Stimulated activated CD8-positive, alpha-beta memory T cell treated with anti-CD3 and anti-CD28 coated beads, Interleukin-7, amount 100 ng/mL, for 1 hour (primary cell): ENCODE measurements at places on chromosomes 4 and X.

DNA sequence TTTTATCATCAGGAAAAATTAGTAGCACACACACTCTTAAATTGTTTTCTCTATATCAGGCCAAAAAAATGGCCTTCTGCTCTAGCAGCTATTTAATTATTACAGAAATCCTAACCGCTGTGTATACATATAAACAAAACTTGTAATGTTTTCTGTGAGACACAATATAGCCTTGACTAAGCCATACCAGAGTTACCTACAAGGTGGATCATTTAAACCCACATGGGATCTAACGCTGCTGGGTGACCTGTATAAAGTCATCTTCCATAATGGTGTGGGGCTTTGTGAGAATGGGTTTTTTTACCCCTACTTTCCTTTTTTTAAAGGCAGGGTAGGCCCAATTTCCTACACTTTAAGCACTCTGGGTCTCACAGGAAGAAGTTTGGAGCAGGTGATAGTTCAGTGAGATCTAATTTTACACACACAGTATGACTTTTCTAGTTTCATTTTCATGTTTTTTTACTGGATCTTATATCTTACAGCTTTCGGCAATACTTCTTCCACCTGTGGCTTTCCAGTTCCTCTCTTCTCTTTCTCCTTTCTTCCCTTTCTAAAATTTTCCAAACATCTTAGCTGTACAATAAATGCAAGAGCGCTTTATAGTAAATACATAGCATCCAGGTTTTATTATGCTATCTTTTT is 66.9 kb upstream of the MMAA start:
- DNase-seq, result no peak

DNA sequence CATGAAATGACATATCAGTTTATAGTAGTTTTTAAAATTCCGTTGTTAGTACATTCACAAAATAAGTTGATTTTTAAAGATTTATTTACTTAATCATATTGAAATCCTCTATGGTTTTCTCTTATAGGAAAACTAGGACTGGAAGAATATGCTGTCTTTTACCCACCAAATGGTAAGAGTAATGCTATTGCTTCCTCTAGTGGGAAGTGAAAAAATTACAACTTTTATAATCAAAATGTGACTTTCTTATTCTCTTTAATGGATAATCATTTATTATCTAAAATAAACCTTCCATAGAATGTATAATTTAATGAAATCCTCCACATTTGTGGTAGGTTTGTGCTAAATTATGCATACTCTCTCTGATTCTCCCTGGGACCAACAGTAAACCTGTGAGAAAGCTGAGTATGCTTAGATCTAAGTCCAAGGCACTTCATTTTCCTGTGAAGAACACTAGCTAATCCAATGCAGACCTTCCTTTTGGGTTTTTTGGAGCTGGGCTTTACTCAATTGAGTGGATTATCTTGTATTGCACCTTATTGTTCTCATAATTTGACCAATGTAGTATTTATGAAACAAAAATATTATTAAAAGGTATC is 136.2 kb downstream of the TBC1D19 start:
- no peak for DNase-seq

- DNase-seq, result no peak
Observed at GRCh38 chr4:15400226-15400625, 27.6 kb upstream of the C1QTNF7 start.

DNA sequence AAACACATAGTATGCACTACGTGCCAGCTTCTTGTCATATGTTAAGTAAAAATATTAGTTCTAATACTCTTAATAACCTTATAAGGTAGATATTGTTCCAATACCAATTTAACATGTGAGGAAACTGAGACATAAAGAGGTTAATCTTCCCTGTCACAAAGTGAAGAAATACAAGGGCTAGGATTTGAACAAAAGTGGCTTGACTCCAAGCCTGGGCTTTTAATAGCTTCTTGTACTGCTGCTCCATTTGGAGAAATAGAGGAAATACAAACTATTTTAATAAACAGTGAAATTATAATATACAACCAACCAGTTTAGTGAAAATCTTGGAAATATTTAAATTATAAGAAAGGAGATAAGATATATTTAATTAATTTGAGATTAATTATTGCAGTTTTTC is 33.2 kb downstream of the TLL1 start:
- no peak for DNase-seq

- DNase-seq, result no peak
Observed at GRCh38 chrX:138748480-138748879, 37.0 kb upstream of the FGF13 start.

- no peak for DNase-seq
Observed at GRCh38 chr4:186189656-186190055, 1.7 kb upstream of the CYP4V2 start.

DNA sequence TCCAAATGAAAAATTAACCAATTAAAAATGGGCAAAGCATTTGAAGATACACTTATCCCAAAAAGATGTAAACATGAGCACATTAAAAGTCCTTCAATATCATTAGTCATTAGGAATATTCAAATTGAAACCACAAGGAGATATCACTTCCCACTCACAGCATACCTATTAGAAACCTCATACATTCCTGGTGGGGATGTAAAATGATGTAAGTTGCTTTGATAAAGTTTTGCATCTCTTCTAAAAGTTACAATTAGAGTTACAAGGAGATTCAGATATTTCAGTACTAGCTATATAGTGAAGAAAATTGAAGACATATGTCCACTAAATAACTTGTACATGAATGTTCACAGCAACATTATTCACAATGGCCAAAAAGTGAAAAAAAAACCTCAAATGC is 1109.3 kb upstream of the LCORL start:
- DNase-seq, result no peak

DNA sequence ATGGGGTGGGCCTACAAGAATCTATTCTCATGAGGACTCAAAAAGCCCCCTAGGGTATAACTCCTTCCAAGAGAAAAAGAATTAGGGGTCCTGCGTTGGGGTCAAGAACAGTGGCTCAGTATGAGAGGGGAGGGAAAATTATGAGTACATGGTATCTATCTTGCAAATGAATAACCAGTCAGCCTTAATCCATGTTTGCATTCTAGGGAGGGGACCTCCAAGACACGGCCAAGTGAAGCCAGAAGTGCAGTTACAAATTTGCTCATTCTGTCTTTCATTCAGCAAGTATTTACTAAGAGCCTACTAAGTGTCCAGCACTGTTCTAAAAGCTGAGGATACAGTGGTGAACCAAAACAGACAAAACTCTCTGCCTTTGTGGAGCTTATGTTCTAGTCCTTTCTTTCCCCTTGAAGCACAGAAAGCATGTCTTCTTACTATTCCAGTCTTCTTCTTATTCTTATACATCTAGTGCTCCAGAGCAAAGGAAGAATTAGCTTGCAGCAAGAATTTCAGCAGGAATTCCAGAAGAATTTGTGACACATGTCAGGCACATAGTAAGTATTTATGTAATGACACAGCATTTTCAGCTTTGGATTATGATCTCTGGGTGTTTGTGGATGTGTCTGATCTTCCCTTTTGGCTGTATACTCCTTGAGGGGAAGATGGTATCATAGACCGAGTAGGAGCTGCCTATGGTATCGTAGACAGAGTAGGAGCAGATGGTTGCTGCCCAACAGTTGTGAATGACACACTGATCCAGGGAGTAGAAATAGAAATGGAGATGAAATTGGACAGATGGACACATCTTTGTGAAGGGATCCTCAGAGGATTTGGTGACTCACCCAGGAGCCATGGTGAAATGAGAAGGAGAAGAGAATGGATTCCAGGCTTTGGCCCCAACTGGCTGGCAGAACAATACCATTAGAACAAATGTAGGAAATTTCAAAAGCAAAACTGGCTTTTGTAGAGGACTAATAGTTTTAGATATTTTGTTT is 75.9 kb downstream of the COQ2 start:
- DNase-seq, result no peak

- DNase-seq, result no peak
Observed at GRCh38 chr4:77776182-77777134, 42.7 kb downstream of the CNOT6L start.

DNA sequence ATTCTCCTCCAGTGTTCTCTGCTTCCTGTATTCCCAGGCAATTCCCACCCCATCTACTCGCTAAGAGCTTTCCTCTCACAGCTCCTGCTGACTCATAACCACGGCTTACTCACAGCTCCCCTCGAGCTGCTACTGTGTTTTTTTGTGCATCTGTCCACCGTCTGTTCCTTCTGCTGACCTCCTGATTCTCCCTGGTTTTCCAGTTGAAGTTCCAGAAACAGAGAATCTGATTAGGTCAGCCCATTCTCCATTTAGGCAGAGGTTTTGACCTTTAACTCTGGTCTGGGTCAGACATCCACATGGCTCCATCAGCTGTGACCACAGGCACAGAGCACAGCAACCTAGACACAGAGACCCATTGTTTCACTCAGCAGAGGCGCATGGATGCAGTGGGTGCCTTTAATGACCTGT is 5.5 kb upstream of the SMIM20 start:
- DNase-seq, result no peak

GRCh38 chrX:54306379-54306778 is 51.5 kb downstream of the WNK3 start:
- no peak for DNase-seq

- DNase-seq, result no peak
Observed at GRCh38 chr4:139814323-139815015, 148.8 kb downstream of the MGST2 start.

GRCh38 chr4:56657818-56658217 is 23.3 kb downstream of the HOPX start:
- no peak for DNase-seq

GRCh38 chrX:12582649-12583048 is 208.6 kb upstream of the PRPS2 start:
- no peak for DNase-seq

- DNase-seq, result no peak
Observed at GRCh38 chr4:134308910-134309309, 107.3 kb upstream of the PABPC4L start.

- DNase-seq, result no peak
Observed at GRCh38 chr4:52197306-52197705, 146.2 kb downstream of the SPATA18 start.

- DNase-seq, result no peak
Observed at GRCh38 chrX:96837808-96838207, 45.9 kb upstream of the RPA4 start.

- DNase-seq, result no peak
Observed at GRCh38 chr4:3253808-3254207, 4.8 kb downstream of the MSANTD1 start.

- no peak for DNase-seq
Observed at GRCh38 chrX:109352066-109352588, 129.8 kb downstream of the GUCY2F start.

GRCh38 chr4:38562751-38563198 is 101.2 kb upstream of the KLF3 start:
- DNase-seq, result no peak

DNA sequence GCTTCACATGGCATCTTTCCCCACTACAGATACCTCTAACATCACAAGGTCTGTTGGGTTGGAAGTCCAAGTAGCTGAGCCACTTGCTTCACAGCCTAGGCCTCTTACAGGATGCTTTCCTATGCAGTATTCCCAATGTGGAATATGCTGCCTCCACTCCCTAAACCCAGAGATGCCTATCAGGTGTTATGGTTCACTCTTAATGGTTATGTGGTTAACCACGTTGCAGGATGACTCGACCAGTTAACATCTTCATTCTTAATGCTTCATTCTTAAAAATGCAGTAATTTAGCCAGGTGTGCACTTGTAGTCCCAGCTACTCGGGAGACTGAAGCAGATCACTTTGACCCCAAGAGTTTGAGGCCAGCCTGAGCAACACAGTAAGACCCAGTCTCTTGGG is 24.2 kb downstream of the HAUS3 start:
- no peak for DNase-seq

DNA sequence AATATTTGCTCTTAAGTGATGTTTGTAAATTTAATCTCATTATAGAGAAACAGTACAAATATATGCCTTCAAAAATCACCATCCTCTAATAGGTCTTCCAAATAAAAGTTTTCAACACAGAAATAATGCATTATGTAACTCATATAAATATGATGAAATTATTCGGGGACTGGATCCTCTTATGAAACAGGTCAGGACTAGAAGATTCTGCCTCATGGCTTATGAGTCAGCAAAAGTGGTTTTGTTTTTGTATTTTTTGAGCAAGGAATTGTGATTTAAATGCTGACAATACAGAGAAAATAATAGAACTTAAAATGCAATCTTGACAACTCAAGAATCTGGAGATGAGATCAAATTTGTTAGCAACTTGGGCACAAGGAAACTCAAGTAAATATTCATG is 179.7 kb upstream of the NDP start:
- no peak for DNase-seq
